ENCODE measurements at places on chromosomes 11 and 22.
A peak's percentile ranks its signal among the peaks of the same experiment; 100 is the strongest.

DNA sequence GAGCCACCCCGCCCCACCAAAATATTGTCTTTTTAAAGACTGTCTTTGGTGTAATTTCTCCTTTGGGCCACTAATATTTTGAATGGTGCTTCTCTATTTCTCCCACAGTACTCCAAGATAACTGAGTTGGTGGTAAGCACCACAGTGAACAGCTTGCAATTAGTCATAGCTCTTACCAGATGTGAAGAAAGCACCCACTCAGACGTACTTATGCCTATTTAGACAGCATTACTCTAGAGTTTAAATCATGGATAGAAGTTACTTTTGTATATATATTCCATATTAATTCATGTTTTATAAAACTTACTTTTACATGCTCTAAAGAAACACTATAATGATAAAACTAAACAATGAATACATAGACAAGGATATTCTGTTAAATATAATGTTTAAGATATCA is 12.7 kb downstream of the ANO3 start:
- no peaks in the 10 kb centered on the region for H3K27me3 ChIP-seq
- H3K4me3 ChIP-seq = no peak overlapping the region
- H3K27ac ChIP-seq = no peak overlapping the region
- DNase-seq = no peak
- no peaks in the 10 kb centered on the region for H3K4me1 ChIP-seq

- no peak overlapping the region for H3K4me3 ChIP-seq
- peaks cover 13% of the 10 kb centered on the region for H3K4me1 ChIP-seq
- H3K27ac ChIP-seq = peak overlapping the region; percentile 37
- no peak for DNase-seq
Observed at GRCh38 chr22:23888615-23889401, 5.4 kb upstream of the MIF start.

GRCh38 chr22:45497351-45498145 is 5.1 kb upstream of the FBLN1 start:
- peaks cover 9% of the 10 kb centered on the region for H3K4me1 ChIP-seq
- no peak overlapping the region for H3K27ac ChIP-seq
- no peaks in the 10 kb centered on the region for H3K36me3 ChIP-seq
- no peaks in the 10 kb centered on the region for H3K27me3 ChIP-seq
- no peak overlapping the region for H3K4me3 ChIP-seq

- H3K36me3 ChIP-seq = no peaks in the 10 kb centered on the region
- H3K27ac ChIP-seq = no peak overlapping the region
- DNase-seq = no peak
- H3K27me3 ChIP-seq = no peaks in the 10 kb centered on the region
- no peaks in the 10 kb centered on the region for H3K4me1 ChIP-seq
- H3K4me3 ChIP-seq = no peak overlapping the region
Observed at GRCh38 chr11:8110396-8110795, 29.4 kb downstream of the TUB start.

DNA sequence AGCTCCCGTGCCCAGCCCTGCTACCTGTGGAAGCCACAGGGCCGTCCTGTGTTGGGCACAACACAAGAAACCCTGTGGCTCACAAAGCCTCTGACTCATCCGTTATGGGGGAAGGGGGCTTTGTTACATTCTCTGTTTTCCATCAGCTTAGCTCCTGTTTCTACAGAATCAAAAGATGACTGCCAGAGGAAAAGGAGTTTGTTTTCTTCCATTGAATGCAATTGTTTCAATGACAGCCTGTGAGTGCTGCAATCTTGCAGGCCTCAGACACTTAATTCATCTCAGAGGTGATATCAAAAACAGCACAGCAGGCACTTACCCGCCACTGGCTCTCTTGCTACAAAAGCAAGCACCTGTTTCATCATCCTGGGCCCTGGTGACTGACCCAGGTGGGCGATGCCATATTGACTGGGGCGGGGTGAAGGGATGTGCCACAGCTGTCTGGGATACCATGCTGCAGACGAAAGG is 194.3 kb downstream of the OPCML start:
- H3K27ac ChIP-seq = no peak overlapping the region
- H3K4me1 ChIP-seq = no peaks in the 10 kb centered on the region
- H3K36me3 ChIP-seq = no peaks in the 10 kb centered on the region
- H3K27me3 ChIP-seq = no peaks in the 10 kb centered on the region
- no peak overlapping the region for H3K4me3 ChIP-seq

Data from keratinocyte (primary cell).